ENCODE measurements at places on chromosomes 5 and 9. TPM values are rescaled to one million over a fixed set of nuclear protein-coding genes. Genes with fewer than 3 reads are reported as not detected.

- no peak for DNase-seq
These were observed 693 bp downstream of the DPYSL3 start for GRCh38 chr5:147509041-147509709.

- no peak for DNase-seq
These were observed 22.3 kb downstream of the DMGDH start for GRCh38 chr5:79047199-79047598.

GRCh38 chr9:128833696-128834095 lies 4.1 kb upstream of the SPOUT1 start:
- no peak for DNase-seq

GRCh38 chr9:7909537-7909936 lies 110.0 kb upstream of the DMAC1 start:
- no peak for DNase-seq

Gene PAEP
- not detected for total RNA-seq

Measured in A673 (cell line).